ENCODE measurements at places on chromosomes 16 and 17. TPM values are rescaled to one million over a fixed set of nuclear protein-coding genes. Genes with fewer than 3 reads are reported as not detected.

KRT39 gene
- 3.8 TPM for total RNA-seq

TP53TG3 gene
- not detected for total RNA-seq

TBC1D26 gene
- total RNA-seq: 0.31 TPM

ALDH3A1 gene
- 0.18 TPM for total RNA-seq

CD2BP2 gene
- 34.0 TPM for total RNA-seq

TBC1D3 gene
- not detected for total RNA-seq

CCDC57 gene
- total RNA-seq: 15.7 TPM

SDR42E1 gene
- 0.93 TPM for total RNA-seq

PRR35 gene
- 0.13 TPM for total RNA-seq

CCL13 gene
- 3.5 TPM for total RNA-seq

MT1F gene
- total RNA-seq: not detected

KLHL10 gene
- 0.09 TPM for total RNA-seq

SLC35G3 gene
- not detected for total RNA-seq

RNF112 gene
- total RNA-seq: 4.1 TPM

AHSP gene
- total RNA-seq: 19.2 TPM

MT4 gene
- not detected for total RNA-seq

CYGB gene
- total RNA-seq: 12.8 TPM
